Activated naive CD4-positive, alpha-beta T cell treated with Interleukin-2 at 50 U/mL for 16 hours (primary cell): ENCODE measurements at places on chromosomes 3 and 15.
A peak's percentile ranks its signal among the peaks of the same experiment; 100 is the strongest.

DNA sequence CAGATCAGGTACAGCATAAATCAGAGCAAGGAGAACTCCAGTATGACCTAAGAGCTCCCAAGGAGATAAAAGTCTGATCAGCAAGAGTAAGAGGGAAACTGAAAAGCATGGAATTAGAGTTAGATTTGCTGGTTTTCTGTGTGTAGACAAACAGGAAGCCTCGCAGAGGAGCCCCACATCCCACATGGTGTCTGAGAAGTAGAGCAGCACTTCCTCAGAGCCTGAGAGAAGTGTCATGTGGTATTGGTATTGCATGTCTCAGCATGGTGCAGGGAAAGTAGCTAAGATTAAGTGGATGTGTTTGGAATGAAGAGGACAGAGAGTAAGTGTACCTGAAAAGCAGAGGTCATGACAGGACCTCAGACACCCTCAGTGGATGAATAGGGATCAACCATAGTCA is 175.4 kb upstream of the GBE1 start:
- DNase-seq, result no peak

- DNase-seq, result no peak
These were observed 67.0 kb downstream of the CHAC1 start for GRCh38 chr15:41020311-41020710.

DNA sequence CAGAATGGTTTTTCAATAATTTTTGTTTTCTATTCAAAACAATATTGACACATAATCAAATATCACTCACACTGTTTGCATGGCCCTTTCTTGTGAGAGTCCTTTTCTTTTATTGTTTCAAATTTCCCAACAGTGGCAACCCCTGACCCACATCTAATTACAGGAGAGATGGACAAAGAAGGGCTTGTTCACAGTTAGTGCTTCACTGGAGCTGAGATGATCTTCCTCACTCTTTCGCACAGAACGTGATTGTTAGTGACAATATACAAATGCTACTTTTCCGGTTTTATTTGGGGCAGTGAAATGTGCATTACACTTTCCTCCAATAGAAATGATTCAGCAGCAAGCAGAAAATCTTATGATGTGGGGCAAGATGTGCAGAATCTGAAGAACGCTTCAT is 38.6 kb upstream of the TTC14 start:
- DNase-seq, result no peak

GRCh38 chr15:99433026-99433756 is 132.6 kb upstream of the MEF2A start:
- no peak for DNase-seq

- DNase-seq, result no peak
These were observed 213.0 kb downstream of the SSR3 start for GRCh38 chr3:156341831-156342416.

- DNase-seq, result peak; percentile 52
These were observed 20.6 kb upstream of the KCTD6 start for GRCh38 chr3:58471025-58471887.

GRCh38 chr3:175224051-175224450 is 364.9 kb downstream of the NAALADL2 start:
- DNase-seq, result no peak

- DNase-seq, result no peak
These were observed 53.8 kb downstream of the IQSEC1 start for GRCh38 chr3:13019243-13020095.

DNA sequence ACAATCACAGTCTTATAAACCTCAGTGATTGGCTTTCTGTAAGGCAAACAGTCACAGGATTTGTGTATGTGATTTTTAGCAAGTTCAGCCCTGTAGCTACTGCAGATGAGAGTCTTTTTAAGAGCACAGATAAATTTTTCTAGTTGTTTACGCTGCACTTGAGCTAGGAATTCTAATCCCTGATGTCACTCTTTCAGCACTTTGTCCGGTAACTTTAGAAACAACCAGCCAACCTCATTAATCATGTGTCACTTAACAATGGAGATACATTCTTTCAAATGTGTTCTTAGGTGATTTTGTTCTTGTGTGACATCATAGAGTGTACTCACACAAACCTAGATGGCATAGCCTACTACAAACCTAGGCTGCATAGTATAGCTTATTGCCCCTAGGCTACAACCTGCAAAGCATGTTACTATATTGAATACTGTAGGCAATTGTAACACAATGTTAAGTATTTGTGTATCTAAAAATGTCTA is 36.8 kb upstream of the GOLGA6L2 start:
- no peak for DNase-seq

- DNase-seq, result no peak
These were observed 435.0 kb upstream of the NR2F2 start for GRCh38 chr15:95895508-95895907.

- DNase-seq, result no peak
These were observed 61.2 kb upstream of the DNAJC19 start for GRCh38 chr3:181050738-181051137.

DNA sequence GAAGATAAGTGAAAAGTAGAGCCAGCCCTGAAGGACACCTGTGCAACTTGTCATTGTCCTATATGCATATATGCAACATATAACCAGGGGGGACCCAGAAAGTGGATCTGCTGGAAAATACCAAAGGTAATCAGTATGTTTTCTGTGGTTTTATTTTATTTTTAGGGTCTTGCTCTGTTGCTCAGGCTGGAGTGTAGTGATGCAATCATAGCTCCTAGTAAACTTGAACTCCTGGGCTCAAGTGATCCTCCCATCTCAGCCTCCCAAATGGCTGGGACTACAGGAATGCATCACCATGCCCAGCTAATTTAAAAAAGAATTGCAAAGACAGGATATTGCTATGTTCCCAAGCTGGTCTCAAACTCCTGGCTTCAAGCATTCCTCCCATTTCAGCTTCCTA is 18.0 kb upstream of the ALDH1A2 start:
- no peak for DNase-seq

DNA sequence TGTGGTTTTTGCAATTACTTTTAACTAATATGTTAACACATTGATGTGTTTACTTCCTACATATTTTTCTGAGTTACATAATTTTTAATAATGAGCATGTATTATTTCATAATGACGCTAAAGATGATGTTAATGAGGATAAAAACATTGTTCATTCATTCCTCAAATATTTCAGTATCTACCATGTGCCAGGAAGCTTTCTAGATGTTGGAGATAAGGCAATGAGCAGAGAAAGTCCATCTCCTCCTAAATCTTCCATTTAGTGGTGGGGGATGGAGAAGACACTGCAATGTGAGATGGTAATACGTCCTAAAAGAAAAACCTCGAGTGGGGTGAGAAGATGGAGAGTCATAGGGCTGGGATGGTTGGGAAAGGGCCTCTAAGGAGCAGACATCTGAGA is 132.7 kb downstream of the MYLK start:
- DNase-seq, result no peak

- DNase-seq, result no peak
These were observed 43.7 kb upstream of the TUBGCP5 start for GRCh38 chr15:23083115-23083514.
